Left kidney (tissue), 8 donors: ENCODE measurements at places on chromosomes 4 and X. TPM values are rescaled to one million over a fixed set of nuclear protein-coding genes. Genes with fewer than 3 reads are reported as not detected.
A peak's percentile ranks its signal among the peaks of the same experiment; 100 is the strongest.

DNA sequence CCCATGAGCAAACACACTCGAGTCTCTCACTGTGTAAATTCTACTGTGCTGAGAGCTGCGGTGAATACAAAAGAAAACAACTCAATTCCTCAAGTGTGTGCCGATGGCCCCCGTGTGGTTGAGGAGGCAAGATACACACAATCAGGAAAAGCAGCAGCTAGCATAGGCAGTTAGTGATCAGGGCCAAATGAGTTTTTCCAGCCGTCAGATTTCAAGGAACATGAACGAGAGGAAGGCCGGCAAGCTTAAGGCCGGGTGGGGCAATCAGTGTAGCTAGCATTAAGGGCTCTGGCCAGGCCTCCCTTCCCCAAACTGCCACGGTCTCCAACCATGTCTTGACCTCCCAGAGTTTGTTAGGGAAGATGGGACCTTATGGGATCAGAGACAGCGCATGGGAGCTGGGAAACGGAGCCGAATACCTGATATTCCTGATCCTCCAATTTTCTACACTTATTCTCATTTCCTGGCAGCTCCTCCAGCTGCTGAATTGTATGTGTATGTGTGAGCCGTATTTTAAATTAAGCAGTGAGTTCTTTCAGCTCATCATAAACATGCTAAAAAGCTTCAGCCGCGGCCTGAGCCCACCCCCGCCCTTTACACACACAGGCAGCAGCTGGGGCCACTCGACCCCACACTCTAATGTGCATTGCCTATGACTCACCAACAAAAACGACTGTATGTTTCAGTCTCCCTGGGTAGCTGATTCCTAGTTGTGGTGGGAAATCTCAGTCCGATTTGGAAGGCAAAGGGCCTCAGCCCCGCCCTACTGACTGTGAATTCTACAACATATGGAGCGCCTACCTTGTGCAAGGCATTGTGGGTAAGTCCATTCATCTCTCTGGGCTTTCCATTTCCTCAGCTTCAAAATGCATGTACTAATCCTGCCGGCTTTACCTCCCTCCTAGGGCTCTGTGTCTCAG lies 59.9 kb downstream of the RTL9 start:
- peak; percentile 62 for DNase-seq

- DNase-seq = peak; percentile 34
These were observed 536 bp downstream of the SH3BGRL start for GRCh38 chrX:81202456-81202819.

GPR34 gene
- 5.4 TPM for polyA plus RNA-seq

XKRX gene
- 0.25 TPM for polyA plus RNA-seq

DCUN1D4 gene
- 79.1 TPM for polyA plus RNA-seq

DNA sequence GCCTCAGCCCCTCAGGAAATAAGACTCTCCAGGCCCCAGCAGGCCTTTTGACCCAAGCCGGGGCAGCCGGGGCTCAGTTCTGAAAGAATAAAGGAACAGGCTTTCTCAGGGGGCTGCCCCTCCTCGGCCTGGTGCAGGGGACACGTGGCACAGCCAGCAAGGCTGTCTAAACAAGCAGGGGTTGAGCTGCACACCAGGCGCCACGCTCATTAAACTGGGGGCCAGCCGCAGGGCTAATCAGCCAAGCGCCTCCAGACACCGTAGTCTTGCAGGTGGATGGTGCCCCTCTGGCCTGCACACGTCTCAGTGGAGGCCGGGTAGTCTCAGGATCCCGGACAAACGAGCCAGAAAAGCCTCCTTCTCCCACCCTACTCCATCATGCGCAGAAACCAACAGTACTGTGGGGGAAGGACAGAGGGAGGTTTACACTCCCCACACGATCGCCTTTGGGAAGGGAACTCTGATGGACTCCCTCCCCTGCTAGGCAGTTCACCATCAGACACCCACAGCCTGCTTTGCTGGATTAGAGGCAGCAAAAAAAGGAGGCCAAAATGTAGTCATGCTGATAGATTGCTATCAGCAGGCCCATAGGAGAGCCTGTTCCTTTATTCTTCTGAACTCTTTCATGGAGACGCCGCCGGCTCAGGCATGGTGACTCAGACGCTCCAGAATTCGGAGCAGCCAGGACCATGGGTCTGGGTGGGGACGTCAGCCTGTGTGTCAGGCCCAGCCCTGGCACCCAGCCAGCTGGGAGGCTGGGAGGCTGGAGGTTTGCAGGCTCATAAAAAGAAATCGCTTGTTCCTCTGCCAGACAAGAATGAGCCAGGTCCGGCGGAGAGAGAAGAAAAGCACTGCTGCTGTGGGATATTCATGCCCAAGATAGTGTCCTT lies 342.4 kb downstream of the BCOR start:
- no peak for DNase-seq

ATP1B4 gene
- polyA plus RNA-seq = 0.05 TPM

DNA sequence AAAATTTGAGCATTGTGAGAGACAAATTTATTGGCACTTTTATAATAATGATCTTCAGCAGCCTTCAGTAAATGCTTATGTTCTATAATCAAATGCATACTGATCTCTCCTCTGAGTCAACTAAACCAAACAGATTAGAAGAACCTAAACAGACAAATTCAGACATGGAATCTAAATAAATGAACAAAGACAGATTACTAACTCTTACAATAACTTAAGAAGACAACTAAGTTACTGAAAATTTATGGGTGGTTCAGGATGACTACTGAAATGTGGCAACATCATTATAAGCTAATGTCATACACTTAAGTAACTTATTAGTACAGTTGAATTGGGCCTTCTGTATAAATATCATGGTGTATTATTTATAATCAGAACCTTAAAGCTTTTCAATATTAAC lies 127.3 kb downstream of the NEK1 start:
- DNase-seq = no peak

- DNase-seq = no peak
These were observed 320.1 kb downstream of the BMPR1B start for GRCh38 chr4:95077864-95078263.

ACE2 gene
- 55.0 TPM for polyA plus RNA-seq

DNA sequence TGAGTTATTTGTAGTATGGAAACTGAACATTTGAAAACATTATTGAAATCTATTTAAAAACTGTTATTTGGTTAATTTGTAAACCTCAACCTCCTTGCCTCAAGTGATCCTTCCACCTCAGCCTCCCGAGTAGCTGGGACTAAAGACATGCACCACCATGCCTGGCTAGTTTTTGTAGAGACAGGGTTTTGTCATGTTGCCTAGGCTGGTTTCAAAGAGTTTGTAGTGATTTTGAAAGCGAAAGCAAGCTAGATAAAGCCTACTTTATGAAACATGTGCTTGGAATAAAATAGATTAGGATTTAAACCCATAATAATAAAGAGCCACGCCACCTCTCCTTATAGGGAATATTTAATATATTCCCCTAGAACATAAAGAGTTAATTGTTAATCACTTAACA lies 23.5 kb downstream of the ARSJ start:
- no peak for DNase-seq

GRCh38 chrX:154605566-154605965 lies 13.5 kb downstream of the CTAG1B start:
- no peak for DNase-seq

DNA sequence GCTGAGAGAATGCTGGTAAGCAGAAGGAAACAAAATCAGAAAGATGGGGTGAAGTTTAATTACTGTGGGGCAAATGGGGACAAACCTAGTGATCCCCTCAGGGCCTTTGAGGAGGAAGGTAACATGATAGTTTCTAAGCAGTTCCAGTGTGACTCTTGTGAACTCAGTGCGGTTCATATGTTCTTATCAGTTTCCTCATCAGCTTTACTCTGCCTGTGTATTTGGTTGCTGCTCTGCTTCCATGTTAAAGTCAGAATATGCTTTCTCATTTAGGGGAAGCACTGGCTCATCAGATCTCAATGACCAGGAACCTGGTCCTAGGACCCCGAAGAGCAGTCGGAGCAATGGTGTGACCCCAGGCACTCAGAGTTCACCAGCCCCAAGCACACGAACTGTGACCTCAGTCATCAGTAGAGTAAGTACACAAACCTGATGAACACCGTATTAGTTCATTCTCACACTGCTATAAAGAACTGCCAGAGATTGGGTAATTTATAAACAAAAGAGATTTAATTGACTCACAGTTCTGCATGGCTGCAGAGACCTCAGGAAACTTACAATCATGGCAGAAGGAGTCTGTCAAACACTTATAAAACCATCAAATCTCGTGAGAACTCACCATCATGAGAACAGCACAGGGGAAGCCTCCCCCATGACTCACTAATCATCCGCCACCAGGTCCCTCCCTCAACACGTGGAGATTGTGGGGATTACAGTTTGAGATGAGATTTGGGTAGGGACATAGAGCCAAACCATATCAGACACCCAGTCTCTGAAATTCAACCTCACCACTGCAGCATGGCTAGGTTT lies 83.0 kb downstream of the SYTL5 start:
- DNase-seq = no peak

- DNase-seq = no peak
These were observed 514.2 kb upstream of the DIPK2B start for GRCh38 chrX:45714866-45715265.

DNA sequence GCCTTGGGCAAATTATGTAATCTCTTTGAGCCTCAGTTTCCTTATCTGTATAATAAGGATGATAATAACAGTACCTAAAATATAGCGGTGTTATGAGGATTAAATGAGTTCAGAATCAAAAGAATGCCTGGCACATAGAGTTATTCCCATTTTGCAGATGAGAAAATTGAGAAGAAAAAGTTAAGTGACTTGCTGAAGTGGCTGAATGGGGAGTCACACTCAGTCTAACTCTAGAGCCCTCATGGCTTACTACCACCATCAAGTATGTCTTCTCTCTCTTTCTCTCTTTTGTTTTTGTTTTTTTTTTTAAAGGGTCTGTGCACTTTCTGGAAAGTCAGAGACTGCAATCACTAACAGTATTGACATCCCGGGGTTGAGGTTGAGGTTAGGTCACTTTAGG lies 615 bp downstream of the CACNA1F start:
- DNase-seq = no peak

DNA sequence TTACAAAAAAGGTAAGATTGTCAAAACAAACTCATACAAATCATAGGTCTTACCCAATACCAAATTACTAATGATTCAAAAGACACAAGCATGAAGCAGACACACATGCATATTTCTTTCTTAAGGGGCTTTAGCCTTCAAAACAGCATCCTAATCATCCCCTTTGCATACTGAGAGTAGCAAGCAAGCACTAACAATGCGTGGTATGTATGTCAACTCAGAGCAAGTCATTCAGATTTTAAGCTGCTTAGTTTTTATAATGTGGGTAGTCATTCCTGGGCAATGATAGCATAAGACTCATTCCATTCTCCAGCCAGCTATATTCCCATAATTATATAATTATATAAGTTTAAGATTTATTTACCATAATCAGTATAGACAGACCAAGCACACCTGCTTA lies 219.6 kb downstream of the DKK2 start:
- DNase-seq = no peak

DNA sequence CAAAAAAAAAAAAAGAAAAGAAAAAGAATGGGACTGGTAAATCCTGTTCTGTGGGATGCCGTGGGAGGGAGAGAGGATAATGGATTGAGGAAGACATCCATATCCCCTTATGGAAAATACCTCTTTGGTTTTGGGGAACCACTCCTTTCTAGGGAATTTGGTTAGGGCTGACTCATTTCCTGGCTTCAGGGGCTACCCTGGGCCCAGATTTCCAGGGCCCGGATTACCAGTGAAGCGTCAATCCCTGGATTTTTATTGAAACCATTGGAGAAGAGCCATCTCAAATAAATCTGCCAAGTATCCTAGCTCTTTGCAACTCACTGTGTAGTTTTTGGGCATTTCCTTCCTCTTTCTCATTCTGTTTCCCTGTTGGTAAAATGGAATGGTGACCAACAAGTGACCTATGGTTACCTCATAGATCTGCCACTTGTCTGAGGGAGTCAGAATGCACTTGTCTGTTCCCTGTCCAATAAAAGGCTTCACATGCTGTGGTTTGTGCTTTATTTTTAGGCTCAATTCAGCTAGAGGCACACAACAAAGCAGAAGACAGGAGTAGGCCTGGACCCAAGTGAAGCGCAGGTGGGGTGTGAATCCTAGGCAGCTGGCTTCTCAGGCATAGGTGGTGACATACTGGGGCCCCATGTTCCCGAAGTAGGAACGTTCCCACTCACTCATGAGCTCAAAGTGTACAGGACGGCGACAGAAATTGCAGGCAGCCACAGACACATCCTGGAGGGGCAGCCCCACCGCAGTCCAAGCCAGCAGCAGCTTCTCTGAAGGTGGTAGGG lies 8.6 kb downstream of the APEX2 start:
- DNase-seq = no peak

PAGE4 gene
- polyA plus RNA-seq = 0.30 TPM

GRCh38 chr4:132596186-132596585 lies 552.9 kb upstream of the PCDH10 start:
- no peak for DNase-seq

- DNase-seq = no peak
These were observed 466.8 kb upstream of the FAM241A start for GRCh38 chr4:111678479-111678878.
